ENCODE measurements at places on chromosomes 13 and 19. TPM values are rescaled to one million over a fixed set of nuclear protein-coding genes. Genes with fewer than 3 reads are reported as not detected.

- DNase-seq = no peak
Measured at GRCh38 chr19:17673937-17674799, 14.0 kb downstream of the UNC13A start.

GRCh38 chr19:32863841-32864240, 5.7 kb downstream of the SLC7A9 start:
- no peak for DNase-seq

The SULT2A1 gene
- 0.18 TPM for total RNA-seq

- no peak for DNase-seq
Measured at GRCh38 chr13:64680739-64681138, 2549.4 kb downstream of the PCDH9 start.

DNA sequence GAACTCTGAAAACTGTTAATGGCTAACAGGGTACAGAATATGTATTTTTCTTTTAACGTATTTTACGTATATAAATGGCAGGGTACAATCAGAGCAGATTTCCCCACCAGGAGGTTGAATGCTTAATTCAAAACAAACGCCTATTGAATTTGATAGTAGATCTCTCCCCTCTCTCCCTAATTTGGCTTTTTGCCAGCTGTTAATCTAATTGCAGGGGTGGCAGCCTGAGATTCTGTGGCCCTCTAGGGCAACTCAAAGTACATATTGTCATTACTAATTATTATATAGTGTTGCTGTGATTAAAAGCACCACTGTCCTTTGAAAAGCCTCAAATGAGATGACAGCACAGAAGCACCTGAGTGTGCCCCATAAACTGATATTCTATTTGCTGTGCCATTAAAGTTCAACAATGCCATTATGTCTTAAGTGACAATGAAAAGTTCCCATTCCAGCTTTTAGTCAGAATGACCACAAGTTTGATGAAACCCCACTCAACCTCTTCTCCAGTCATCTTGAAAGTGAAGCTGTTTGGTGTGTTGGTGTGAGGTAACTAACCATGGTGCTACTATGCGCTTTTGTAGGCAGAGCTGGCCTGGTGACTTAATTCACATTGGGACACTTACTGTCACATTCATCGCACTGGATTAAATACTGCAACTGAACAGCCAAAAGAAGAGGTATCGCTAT, 351.4 kb downstream of the KCNRG start:
- no peak for DNase-seq

DNA sequence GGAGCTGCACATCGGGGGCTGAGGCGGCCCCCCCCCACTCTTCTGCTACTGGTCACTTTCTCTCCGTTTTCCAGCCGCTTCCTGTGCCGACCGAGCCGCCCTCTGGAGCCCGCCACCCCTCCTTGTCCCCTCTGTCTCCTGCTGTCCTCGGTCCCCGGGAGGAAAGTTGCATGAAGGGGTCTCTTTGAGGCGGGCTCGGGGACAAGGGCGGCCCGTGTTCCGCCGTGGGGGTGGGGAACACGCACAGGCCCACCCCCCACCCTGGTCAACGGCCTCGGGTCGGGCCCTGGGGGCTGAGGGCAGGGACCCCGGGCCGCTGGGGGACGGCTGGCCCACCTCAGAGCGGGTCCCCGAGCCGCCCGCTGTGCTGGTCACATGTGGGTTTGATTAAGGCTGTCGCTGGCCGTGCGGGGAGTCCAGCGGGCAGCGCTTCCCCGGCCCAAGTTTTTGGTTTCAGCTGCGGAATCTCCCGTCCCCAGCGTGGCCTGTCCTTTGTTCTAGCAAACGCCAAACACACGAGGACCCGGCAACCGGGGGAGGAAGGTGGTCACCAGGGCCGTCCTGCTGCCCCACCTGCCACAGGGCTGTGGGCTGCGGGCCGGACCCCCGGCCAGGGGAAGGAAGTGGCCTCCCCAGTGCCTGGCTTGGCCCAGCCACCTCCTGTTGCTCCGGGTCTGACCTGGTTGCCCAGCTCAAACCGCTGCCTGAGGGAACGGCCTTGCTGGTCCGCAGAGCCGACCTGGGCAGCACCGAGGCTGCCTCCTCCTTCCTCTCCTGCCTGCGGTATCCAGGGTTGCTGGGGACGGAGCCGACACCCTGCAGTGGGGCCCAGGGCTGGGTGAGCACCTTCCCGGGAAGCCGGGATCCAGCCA, 1.9 kb downstream of the EFNA2 start:
- no peak for DNase-seq

The CAMSAP3 gene
- total RNA-seq = 65.4 TPM

DNA sequence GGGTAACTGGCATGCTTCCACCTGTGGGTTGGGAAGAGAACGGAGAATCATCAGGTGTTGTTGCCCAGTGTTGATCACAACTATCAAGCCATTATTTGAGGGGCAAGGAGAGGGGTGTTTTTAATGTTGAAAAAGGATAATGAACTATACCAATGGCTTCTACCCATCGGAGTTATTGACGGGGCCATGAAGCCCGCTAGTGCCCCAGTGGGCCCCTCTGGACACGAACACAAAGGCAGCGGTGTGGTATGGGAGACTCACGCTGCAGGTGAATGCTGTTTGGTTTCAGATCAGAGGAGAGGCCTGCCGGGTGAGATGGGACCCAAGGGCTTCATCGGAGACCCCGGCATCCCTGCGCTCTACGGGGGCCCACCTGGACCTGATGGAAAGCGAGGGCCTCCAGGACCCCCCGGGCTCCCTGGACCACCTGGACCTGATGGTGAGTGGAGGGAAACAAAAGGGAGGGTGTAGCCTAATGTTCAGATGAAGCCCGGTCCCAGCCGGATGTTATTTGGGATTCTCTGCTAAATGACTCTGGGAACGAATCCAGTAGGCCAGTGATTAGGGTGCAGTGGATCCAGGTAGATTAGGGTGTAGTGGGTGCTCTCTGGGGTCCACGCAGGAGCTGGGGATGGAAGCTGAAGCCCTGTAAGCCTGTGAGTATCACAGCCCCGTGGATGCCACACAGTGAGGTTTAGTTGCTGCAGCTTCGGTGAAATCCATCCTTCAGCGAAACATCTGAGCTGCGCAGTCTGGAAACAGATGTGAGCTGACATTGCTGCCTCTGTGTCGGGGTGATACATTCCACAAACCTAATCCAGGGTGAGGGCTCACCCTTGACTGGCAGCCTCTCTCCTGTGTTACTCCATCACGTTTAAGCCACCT, 111.3 kb downstream of the RAB20 start:
- no peak for DNase-seq

- no peak for DNase-seq
Measured at GRCh38 chr13:52173373-52173772, 14.0 kb upstream of the NEK3 start.

The LDLR gene
- 86.7 TPM for total RNA-seq

The POLD1 gene
- total RNA-seq = 106 TPM

The LACC1 gene
- 1.3 TPM for total RNA-seq

DNA sequence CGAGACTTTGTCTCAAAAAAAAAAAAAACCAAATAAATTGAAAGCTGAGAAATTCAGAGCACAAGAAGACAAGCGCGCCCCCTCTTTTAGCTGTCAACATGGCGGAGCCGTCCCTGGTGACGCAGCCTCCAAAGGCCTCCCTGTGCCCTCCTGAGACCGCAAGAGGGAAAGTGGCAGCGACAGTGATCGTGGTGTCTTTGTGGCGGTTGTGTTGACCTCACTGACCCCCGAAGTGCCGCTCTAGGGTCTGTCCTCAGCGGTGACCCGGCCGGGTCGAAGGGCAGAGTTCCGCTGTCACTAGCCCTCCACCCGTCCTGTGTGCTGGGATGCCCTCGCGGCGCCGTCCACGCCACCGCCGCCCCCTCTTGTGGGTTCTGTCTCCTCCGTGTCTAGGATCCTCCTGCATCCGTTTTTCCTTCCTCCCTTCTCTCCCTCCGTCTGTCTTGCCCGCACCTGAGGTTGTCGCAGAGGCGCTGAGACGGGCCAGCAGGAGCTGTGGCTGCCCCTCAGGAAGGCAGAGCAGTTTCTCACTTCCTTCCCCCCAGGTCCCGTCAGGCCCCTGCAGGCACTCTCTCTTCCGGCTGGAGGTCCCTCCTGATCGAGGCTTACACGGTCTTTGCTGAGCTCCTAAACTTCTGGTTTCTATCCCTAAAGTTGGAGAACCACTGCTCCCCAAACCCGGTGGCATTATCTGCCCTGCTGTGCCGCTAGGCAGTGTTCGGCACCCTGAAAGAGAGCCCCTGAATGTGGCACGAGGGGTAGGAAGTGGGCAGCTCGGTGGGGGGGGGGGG, 7.2 kb downstream of the UHRF1 start:
- DNase-seq = no peak

The ZNF100 gene
- total RNA-seq = 20.3 TPM

- DNase-seq = peak; percentile 84
Measured at GRCh38 chr19:34556488-34556887, 74.9 kb downstream of the WTIP start.

GRCh38 chr13:113852536-113853517, 11.0 kb downstream of the GAS6 start:
- DNase-seq = peak; percentile 39

DNA sequence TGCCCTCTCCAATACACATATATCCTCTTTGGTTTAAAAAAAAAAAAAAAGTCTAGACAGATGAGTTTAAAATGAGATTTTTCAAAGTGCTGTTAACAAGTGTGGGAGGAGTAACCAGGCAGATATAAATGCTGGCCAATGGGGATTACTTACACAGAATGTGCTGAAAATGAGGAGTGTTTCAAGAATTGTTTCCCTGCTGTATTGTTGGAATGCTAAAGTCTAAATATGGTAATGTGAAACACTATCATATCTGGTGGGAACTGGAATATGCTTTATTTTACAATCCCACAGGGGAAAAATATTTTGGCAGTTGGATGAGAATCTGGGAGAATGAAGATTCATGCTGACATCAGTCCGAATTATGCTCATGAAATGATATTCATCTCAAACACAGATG, 250.7 kb downstream of the DCT start:
- no peak for DNase-seq

DNA sequence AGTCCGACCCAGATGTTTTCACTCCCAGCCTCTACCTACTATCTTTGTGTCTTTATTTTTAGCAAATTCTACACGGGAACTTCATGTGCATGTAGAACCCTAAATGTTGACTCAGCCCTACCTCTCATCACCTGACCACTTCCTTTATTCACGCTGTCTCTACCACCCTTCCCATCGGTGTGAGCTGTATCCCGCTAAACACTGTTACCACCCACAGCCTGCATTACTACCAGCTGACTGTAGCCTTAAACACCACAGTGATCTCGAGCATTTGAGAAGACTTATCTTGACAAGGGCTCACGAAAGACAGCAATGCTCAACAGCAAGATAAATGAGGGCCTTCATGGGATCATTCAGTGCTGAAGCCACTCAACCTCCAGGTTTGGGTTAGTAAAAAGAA, 15.1 kb downstream of the NCR1 start:
- DNase-seq = no peak

The IRGQ gene
- total RNA-seq = 43.0 TPM

The DACT3 gene
- 0.54 TPM for total RNA-seq

DNA sequence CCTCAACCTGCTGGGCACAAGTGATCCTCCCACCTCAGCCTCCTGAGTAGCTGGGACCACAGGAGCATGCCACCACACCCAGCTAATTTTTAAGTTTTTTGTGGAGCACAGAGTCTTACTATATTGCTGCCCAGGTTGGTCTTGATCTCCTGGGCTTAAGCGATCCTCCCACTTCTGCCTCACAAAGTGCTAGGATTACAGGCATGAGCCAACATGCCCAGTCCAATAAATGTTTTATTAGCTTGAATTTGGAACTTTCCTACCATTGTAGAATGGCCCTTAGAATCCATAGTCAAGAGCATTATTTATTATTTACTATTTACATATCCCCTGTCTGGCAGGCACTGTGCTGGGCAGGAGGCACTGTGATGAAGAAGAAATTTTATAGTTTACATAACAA, 39.6 kb upstream of the CLDN10 start:
- DNase-seq = no peak

The ARRDC5 gene
- total RNA-seq = not detected

The ZNF492 gene
- total RNA-seq = not detected

- DNase-seq = no peak
Measured at GRCh38 chr13:89150362-89150761, 1479.2 kb downstream of the SLITRK5 start.

The SYT3 gene
- 2.8 TPM for total RNA-seq

- peak; percentile 82 for DNase-seq
Measured at GRCh38 chr13:99977912-99978798, 3.4 kb upstream of the ZIC2 start.

- DNase-seq = no peak
Measured at GRCh38 chr19:10037809-10038208, 24.5 kb downstream of the RDH8 start.

The LCP1 gene
- total RNA-seq = 3.0 TPM

The ISYNA1 gene
- 161 TPM for total RNA-seq

GRCh38 chr19:16455489-16455888, 16.3 kb downstream of the EPS15L1 start:
- DNase-seq = peak; percentile 34

The TJP3 gene
- 15.3 TPM for total RNA-seq

DNA sequence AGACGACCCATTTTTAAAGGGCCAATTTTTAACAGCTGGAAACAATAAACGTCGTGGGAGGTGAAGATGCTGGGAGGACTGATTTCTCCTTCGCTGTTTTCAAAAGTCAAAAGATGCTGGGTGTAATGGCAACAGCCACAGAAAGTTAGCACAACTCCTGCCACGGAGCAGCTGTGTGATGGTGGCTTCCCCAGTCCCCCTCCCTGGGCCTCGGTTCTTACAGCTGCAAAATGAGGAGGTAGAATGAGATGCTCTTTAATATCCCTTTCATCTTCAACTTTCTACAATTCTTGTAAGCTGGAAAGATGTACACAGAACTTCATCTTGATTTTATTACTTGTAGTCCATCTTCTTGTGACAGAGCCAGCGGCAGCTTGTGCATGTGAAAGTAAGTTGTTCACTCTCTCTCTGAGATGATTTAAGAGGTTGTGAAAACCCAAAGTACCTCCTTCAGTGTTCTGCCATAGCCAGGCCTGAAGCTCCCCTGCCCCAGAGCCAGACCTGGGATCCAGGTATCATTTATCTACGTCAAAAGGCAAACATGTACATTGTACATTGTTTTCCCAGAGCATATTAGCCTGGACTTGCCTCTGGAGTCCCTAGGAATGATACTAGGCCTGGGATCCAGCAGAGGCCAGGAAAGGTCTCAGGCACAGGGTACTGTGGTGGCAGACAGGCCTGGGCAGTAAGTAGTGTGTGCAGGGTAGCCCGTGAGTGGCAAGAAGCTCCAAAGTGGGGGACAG, 3.4 kb upstream of the UBE2L5 start:
- DNase-seq = no peak

- no peak for DNase-seq
Measured at GRCh38 chr13:97379386-97379785, 54.6 kb upstream of the RAP2A start.
